Activated CD4-positive, CD25-positive, alpha-beta regulatory T cell (primary cell): ENCODE measurements at places on chromosomes 6 and 20.

DNA sequence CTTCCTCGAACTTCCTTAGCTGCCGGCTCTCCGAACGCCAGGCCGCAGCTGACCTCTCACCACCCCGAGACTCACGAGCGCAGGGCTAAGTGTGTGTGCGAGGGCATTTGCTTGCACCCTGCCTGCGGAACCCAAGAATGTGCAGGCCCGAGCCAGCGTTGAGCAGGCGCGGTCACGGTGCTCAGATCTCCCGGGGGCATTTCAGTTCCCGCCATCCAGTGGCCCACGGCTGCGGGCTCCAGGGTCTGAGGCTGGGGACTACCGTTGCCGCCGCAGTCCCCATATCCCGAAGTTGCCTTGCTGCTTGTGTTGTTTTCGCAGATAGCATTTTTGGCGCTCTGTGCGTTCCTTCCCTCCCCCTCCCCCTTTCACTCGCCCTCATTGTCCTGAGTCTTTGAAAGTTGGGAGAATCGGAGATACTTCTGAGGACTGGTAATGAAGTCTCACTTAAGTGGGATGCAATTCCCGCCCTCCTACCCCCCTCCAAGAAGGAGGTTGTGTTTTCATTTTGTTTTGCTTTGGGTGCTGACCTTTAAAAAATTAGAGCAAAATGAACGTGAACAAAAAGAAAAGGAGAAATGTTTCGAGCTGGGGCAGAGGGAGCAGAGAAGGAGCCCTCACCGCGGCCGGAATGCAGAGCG is 1.7 kb downstream of the NR2E1 start:
- DNase-seq, result no peak

DNA sequence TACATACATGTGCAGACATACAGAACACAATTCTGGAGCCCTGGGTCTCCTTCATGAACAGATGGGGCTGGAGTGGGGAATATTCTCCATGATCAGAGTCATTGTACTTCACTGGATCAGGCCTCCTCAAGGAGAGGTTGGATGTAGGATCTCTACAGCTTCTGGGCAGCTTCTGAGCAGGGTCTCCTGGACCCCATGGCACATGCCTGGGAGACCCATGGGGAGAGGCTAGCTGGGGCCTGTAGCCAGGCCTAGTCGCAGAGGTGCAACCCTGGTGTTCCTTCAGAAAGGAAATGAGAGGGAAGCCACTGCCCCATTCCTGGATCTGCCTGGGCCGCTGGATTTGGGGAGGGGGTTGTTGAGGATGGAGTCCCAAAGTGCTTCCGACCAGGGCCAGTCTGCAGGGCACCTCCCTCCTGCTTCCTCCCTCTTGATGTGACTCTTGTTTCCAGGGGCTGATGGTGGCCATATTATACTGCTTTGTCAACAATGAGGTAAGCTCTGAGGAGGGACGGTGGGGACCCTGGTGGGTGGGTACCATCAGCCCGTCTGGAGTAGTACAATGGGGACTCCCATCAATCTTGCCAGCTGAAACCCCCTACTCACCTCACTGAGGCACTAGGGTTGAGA is 31.8 kb downstream of the GLP1R start:
- DNase-seq, result no peak

- no peak for DNase-seq
Observed at GRCh38 chr6:85240787-85241385, 209.0 kb upstream of the NT5E start.

DNA sequence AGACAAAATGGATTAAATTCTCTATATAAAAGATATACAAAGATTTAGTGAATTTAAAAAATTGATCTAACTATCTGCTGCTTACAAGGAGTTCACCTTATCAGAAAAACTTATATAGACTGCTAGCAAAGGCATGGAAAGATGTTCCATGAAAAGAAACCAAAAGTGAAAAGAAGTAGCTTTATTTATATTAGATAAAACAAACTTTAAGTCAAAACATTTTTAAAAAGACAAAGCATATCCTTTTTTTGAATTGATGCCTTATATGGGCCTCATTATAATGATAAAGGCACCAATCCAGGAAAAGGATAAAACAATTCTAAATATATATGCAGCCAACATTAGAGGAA is 334.2 kb downstream of the MEI4 start:
- no peak for DNase-seq

DNA sequence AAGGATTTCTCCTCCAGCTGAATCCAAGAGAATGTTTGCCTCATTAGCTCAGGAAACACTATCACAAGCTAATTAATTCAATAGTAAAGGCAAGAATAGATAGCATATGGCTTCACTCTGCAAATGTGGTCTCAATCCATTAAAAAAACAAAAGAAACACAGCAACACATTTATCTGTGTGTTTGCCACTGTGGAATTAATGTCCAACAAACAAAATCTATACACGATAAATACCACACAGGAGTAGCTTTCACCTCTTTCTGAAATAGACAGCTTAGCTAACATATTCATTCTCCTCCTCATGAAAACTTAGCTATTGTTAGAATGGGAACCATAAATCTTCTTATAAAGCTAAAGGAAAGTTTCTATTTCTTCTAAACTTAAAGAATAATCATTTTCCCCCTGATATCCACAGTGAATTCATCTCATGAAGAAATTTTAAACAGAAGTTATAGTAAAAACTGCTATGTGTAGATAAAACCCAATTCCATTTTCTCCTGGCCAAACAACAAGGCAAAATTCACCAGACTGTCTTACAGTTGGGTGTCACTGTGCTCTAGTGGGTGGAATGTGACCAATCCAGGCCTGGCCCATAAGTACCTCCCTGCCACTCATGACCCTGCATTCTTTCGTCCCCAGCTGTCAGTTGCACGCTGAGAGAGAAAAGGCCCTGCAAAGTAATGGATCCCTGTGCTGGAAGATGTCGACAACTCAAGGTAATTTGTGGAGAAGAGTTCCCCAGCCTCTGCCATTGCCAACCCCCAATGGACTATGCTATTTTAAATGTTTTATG is 92.9 kb upstream of the NRSN1 start:
- no peak for DNase-seq

DNA sequence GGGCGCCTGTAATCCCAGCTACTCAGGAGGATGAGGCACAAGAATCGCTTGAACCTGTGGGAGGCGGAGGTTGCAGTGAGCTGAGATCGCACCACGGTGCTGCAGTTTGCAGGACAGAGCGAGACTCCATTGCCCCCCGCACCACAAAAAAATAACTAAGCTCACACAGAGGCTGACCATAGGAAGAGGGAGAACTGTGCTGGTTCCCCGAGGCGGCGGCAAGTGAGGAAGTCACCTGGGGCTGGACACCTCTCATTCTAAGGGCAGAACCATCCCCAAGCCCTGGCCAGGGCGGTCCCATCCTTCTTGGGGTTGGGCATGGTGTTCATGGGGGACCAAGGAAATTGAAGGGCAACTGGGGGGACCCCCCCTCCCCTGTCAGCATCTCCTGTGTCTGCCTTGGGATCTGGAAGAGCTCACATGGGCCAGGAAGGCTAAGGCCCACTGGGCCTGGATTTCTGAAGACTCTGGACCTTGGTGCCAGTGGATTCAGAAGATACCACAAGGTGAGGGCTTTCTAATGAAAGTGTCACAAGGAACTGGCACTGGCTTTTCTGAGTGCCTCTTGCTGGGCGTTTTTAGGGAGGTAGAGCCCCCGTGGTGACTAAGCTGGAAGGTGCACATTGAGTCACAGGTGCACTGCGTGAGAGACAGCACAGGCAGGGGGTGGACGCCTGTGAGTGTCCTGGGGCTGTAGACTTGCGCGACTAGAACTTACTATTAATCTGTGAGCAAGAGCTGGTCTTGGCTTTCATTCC is 11.5 kb downstream of the IRF4 start:
- DNase-seq, result no peak

DNA sequence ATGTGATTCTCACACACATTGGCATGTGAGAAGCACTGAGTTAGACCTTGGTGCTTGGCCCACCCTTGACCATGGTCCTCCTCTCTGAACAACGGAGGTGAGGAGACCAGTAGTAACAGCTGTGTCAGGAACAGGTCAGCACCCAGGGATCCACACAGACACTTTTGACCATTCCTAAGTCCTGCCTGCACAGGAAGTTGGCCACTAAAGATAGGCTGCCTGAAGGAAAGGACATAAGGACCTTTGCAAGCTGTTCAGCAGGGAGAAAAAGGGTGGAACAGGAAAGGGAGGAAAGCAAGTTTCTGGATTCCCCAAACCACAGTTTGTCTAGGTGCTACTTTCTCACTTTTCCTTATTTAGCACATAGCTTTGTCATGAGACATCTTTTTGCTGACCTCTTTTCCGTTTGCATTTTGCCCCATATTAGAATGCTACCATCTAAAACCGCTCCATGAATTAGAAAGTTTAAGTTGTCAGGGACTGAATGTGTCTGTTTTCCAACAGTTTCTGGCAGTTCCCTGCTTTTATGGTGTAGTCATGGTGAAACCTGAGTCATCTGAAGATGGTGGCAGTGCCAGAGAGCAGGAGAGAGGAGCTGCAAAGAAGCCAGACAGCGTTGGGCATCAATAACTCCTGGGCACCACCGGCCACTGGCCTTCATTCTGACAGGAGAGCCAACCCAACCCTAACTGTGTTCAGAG is 1.1 kb upstream of the CD109 start:
- DNase-seq, result no peak

GRCh38 chr6:144350528-144350880 is 65.4 kb downstream of the UTRN start:
- DNase-seq, result no peak

GRCh38 chr20:52590100-52590499 is 382.1 kb upstream of the TSHZ2 start:
- no peak for DNase-seq

DNA sequence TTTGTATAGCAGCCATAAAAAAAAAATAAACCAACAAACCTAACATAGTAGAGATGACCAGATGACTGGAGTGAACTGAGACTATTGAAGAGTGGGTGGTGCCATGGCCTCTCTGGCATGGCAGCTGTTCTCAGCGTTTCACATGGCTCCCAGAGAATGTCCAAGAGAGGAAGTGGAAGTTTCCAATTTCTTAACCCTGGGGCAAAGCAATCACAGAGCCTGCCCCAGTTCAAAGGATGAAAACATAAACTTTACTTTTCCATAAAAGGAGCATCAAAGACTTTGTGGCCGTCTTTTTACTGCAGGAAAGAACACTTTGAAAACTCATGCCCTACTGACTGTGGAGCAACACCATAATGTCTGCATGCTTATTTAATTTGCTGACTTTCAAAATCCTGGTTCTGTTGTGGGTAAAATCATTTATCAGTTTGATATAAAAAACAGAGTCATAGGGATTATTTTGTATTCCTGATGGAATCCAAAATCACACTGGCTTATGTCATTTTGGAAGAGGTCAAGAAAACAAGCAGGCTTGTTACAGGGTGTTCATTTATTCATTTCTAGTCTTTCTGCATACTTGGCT is 165.4 kb downstream of the SLC35B3 start:
- DNase-seq, result no peak

- DNase-seq, result no peak
Observed at GRCh38 chr6:47922391-47922790, 140.6 kb downstream of the OPN5 start.

DNA sequence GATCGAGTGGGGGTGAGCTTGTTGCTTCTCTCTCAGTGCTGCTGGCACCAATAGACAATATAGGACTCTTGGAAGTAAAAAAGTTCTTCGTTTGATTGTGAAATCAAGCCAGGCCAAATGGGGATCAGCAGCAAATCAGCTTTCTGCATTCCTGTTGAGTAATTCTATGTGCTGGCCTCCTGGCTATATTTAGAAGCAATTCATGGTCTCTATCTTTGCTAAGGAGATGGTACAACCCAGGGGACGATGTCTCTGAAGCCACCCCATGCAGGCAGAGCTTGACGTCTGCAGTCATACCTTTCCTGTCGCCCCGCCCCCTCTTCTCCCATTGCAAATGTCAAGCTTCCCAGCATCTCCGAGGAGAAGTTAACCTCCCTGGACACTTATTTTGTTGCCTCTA is 199.1 kb downstream of the SCP2D1 start:
- DNase-seq, result no peak
